SJSA1 (cell line): ENCODE measurements at places on chromosomes 3 and 15. TPM values are rescaled to one million over a fixed set of nuclear protein-coding genes. Genes with fewer than 3 reads are reported as not detected.

DNA sequence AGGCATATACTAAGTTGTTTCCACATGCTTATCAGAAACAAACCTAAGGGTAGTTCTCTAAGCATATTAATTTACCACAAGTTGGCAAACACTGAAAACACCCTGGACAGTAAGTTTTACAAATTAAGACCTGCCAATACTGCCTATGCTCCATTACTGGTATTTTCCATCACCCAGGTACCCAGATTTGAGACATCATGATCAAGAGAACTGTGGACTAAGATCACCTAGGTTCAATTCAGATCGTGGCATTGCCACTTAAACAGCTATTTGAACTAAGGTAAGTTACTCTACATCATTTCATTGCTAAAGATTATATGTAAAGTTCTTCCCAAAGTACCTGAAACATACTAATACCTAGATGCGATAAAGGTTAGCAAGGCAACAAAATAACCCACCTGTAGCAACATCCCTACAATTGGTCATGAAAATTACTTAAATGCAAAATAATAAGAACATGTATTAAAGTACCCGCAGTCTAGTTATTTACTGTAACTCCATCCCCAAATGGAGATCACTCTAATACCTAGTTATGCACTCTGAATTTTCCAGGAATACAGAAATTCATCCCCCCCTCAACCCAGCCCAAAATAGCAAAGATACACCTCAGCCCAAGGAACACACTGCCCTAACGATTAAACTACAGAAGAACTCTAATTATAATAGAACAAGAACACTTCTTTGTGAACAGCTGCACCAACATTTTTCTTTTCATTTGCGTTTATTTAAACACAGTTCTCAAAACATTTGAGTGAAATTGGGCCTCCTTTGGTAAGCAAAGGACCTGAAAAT, 21.6 kb downstream of the TRA2B start:
- peaks cover 84% of the 10 kb centered on the region for H3K36me3 ChIP-seq
- DNase-seq, result no peak
- H3K4me3 ChIP-seq, result no peak overlapping the region
- no peaks in the 10 kb centered on the region for H3K4me1 ChIP-seq

DNA sequence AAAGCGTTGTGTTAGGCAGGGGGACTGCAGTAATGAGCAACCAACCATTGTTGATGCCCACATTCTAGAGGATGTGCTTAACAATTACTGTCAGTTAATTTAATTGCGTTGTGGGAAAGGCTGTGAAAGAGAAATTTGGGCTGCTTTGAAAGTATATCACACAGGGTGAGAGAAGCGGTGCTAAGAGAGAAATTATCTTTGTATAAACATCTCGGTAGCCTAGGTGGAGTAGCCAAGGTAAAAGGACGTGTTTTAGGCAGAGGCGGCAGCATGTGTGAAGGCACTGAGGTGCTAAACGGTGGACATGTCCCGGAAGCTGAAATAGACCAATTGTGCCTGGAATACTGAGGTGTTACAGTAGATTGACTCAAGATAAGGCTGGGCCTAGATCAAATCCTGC, 71.9 kb downstream of the UBE2E2 start:
- no peak overlapping the region for H3K4me3 ChIP-seq
- no peak for DNase-seq
- H3K36me3 ChIP-seq, result no peaks in the 10 kb centered on the region
- no peaks in the 10 kb centered on the region for H3K4me1 ChIP-seq
- H3K27ac ChIP-seq, result no peak overlapping the region

- H3K27me3 ChIP-seq, result no peaks in the 10 kb centered on the region
- H3K4me1 ChIP-seq, result peaks cover 6% of the 10 kb centered on the region; the same call in 1 of the 2 replicates
- H3K4me3 ChIP-seq, result no peak overlapping the region
- no peaks in the 10 kb centered on the region for H3K36me3 ChIP-seq
Measured at GRCh38 chr15:47887241-47887800, 170.0 kb downstream of the SEMA6D start.

- peaks cover 29% of the 10 kb centered on the region; the same call in 1 of the 2 replicates for H3K36me3 ChIP-seq
- H3K27ac ChIP-seq, result no peak overlapping the region
- no peaks in the 10 kb centered on the region for H3K27me3 ChIP-seq
- no peak for DNase-seq
- H3K4me3 ChIP-seq, result no peak overlapping the region
- H3K4me1 ChIP-seq, result peaks cover 6% of the 10 kb centered on the region; the same call in 1 of the 2 replicates
Measured at GRCh38 chr3:97959872-97960271, 12.4 kb downstream of the RIOX2 start.

- H3K4me1 ChIP-seq, result peaks cover 5% of the 10 kb centered on the region; the same call in 1 of the 2 replicates
- H3K27ac ChIP-seq, result no peak overlapping the region
- no peaks in the 10 kb centered on the region for H3K36me3 ChIP-seq
- DNase-seq, result no peak
- no peaks in the 10 kb centered on the region for H3K27me3 ChIP-seq
Measured at GRCh38 chr3:148958696-148959095, 32.6 kb upstream of the GYG1 start.

SV2B gene
- not detected in 2 replicates for total RNA-seq

PLA2G4D gene
- not detected in 2 replicates for total RNA-seq

PPARG gene
- total RNA-seq, result 0.39 and 1.3 TPM in 2 replicates
